ENCODE measurements at places on chromosomes 16 and 17.

DNA sequence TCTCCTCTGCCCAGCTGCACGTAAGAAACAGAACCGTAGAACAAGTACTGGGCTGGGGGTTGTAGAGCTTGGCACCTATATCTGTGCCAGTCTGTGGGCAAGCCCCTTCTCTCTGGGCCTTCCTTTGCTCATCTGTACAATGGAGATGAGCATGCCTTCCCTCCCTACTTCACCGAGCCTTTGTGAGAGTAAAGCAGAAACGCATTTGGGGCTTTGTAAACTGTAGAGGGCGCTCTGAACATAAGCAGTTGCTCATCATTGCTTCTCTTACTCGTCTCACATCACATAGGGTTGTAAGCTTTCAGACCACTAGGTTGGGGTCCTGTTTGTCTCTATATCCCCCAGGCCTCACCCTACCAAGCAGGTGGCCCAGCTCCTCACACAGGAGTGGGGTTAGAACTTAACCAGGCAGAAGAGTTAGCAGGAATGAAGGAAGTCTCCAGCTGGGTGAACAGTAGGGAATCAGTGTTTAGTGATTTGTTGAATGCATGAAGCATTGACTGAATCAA is 15.1 kb downstream of the SAMD14 start:
- no peak for DNase-seq

DNA sequence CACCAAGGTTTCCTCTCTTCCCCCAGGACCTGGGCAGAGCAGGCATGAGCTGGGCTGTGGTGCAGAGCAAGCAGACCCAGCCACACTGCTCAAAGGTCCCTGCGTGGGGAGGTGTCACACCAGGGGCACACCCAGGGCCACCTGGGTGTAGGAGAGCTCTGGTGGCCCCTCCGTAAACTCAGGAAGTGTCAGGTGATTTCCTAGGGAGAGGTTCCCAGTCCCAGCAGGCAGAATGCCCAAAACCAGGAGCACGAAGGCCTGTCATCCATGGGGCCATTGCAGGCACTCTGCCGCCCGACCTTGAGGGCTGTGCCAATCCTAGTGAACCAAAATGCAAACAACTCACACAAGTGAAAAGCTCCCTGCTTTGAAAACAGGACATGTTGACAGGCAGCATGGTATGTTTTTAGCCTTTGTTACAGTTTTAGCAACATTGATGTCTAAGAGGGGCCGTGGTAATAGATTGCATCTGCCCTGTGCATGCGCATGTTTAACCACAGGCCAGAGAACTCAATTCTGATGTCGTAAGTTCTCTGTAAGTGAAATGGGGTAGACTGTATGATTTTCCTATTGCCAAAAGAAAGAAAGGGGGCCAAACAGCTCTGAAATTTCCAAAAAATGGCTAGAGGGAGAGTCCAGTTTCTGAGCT is 21.3 kb downstream of the CIBAR2 start:
- no peak for DNase-seq

DNA sequence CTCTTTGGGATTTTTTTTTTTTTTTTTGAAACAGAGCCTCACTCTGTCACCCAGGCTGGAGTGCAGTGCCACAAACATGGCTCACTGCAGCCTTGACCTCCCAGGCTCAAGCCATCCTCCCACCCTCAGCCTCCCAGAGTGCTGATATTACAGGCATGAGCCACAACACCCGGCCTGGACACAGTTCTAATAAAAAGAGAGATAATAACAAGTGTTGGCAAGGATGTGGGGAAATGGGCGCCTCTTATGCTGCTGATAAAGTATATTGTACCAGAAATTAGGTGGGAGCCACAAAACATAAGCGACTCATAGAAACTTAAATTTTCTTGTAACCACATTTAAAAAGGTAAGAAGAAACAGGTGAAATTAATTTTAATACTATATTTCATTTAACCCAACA is 50.4 kb upstream of the FA2H start:
- no peak for DNase-seq

DNA sequence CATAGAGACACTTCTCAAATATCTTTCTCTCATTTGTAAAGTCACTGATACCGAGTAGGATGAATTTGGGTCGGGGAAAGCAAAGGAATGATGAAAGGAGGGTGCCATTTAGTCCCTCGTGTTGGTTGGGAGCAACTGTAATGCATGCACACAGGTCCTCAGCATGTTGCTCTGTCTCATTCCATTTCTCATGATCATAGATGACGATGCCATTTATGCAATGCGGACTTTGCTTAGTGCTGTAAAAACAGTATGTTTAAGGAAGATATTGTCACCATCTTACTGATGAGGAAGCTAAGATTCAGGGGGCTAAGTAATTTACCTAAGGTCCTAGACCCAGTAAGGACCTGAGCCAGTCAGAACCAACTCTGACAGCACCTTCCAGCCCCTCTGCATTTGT is 100.1 kb downstream of the AATF start:
- DNase-seq = no peak

DNA sequence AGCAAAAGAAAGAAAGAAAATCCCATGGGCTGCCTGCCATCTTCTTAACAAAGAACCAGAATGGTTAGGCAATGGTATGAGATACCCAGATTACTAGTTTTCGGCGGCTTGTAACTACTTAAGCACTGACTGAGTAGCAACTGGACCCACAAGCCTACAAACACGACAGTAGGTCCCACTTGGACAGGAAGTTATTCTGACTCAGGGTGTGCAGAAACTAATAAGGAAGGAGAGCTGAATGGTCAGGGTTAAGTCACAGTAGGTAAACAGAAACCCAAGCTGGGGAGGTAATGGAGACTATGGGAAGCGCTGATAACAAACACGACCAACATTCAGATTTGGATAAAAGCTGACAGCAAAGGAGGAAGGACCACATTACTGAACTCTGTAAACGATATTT is 10.4 kb upstream of the HLF start:
- no peak for DNase-seq

DNA sequence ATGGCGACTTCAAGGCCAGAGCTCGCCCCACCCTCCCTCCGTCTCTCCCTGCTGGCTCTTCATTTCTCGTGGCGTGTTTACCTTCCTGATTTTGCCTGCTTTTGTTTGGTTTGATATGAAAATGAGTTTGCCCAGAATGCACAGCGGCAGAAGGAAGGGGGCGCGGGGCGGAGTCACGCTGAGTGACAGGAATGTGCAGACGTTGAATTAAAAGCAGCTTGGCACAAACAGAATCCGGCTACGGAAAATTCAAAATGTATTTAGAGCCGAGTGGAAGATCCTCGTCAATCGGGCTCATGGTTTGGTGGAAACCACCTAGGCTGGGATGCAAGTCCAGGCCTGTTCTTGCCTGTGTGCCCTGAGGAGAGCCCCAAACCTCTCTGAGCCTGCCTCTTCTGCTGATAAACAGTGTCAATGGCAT is 102.7 kb downstream of the SDK2 start:
- DNase-seq = no peak
